ENCODE measurements at places on chromosomes 6 and 20.

GRCh38 chr6:39887692-39888450, 46.4 kb downstream of the MOCS1 start:
- no peak for DNase-seq

GRCh38 chr6:94190030-94190429, 770.7 kb upstream of the EPHA7 start:
- no peak for DNase-seq

- DNase-seq: no peak
These were observed 279.2 kb upstream of the EXOC2 start for GRCh38 chr6:971981-972640.

DNA sequence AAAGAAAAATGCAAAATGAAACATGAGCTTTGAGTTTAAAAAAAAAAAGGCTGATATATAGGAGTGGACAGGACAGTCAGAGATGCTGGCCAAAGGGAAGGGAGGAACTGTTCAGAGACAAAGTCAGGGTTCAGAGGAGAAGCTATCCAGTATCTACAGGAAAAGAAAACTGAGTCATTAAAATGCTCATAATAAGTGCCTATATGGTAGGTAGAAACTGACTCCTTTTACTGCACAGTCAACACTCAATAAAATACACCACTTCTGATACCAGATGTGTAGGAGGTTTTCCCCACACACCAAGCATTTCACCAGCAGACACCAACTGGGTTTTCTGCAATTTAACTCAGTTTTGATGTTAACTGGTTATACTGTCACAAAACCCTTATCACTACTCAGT, 32.9 kb downstream of the FRK start:
- no peak for DNase-seq

DNA sequence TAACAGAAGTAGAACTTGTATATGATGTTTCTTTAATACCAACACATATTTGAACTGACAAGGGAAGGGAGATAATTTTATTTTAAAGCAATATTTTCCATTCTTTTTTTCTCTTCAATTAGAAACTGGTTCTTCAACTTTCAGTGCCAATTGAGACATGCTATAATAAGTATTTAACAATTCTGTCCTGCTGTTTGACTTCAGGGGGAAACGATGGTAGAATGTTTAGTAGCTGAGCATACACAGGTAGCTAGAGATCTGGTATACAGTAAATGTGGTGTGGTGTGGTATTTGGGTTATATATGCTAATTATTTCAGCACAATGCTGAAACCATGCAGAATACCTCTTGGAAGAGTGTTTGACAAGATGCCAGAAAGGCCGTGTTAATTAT, 156.9 kb downstream of the ARID1B start:
- no peak for DNase-seq

- DNase-seq: peak; percentile 80
These were observed 50.5 kb downstream of the EBF4 start for GRCh38 chr20:2742934-2743559.

- no peak for DNase-seq
These were observed 28.3 kb upstream of the CSNK2A1 start for GRCh38 chr20:571754-572441.

DNA sequence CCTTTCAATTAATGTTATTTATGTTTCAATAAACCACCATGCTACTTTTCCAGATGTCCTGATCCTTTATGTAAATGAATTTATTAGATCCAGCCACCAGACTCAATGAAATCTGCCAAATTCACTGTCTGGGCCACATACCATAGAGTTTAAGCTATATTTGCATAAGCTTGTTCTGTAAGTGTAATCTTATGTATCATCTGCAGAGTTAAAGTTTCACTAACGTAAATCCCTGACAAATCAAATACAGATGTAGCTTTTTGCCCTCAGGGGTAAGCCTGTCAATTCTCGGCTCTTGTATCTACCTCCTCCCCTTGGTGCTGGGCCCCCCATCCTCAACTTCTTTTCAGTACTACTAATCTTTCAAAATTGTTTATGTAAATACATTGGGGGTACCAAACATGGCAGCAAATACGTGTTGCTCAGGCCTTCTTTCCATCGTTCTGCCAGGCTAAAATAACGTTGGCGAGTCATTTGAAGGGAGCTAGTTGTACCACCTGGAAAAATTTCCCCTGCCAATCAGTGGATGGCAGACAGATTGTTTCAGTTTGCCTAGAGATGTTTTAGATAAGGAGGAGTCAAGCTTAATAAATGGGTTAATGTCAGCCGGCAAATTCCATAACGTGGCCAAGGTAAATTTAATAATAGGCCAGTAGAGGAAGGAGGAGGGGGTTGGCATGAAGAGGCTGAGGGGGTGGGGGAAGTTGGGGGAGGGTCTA, 79.6 kb downstream of the RPS12 start:
- no peak for DNase-seq

DNA sequence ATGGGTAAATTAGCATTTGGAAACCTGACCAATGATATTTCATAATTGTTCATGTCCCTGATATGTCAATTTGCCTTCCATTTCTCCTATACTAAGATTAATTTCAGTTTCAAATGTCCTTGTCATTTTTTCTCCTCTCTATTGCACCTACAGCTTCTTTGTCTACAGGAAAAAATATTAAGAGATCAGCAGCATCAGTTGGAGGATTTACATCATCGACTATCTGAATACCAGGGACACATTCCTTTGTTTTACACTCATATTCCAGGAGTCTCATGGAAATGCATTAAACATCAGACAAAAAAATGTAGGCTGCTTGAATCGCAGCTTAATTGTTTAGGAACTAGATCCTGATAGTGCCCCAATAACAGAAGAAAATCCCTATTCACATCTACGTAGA, 188.2 kb downstream of the PRKN start:
- DNase-seq: no peak

GRCh38 chr6:147043994-147044477, 160.2 kb upstream of the STXBP5 start:
- no peak for DNase-seq

DNA sequence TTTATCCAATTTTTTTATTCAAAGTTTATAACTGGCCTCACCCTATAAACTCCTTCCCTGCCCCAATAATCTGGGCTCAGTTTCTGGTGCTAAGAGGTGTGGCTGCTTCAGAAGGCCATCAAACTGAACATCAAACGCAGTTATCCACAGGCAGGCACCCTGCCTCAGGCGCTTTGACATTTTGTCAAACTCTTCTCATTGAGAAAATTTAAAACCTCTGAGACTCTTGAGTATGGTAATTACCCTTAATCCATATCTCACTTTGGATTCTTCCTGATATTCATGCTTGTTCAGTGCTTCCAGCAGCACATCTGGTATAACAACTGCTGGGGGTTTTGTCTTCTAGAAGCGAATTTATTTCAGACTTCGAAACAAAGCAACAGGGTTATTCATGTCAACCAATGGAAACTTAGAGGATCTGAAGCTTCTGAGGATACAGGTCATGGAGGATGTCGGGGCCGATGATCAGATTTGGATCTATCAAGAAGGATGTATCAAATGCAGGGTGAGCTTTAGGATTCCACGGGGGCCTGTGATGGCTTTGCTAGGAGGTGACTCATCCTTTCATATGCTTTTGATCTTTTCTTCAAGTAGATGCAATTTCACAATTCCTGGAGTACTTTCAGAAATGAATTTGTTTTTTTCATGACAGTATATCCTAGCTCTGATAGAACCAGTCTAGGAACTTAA, 68.2 kb downstream of the RTN4IP1 start:
- no peak for DNase-seq

- DNase-seq: no peak
These were observed 570 bp upstream of the PLCB4 start for GRCh38 chr20:9068233-9068801.

DNA sequence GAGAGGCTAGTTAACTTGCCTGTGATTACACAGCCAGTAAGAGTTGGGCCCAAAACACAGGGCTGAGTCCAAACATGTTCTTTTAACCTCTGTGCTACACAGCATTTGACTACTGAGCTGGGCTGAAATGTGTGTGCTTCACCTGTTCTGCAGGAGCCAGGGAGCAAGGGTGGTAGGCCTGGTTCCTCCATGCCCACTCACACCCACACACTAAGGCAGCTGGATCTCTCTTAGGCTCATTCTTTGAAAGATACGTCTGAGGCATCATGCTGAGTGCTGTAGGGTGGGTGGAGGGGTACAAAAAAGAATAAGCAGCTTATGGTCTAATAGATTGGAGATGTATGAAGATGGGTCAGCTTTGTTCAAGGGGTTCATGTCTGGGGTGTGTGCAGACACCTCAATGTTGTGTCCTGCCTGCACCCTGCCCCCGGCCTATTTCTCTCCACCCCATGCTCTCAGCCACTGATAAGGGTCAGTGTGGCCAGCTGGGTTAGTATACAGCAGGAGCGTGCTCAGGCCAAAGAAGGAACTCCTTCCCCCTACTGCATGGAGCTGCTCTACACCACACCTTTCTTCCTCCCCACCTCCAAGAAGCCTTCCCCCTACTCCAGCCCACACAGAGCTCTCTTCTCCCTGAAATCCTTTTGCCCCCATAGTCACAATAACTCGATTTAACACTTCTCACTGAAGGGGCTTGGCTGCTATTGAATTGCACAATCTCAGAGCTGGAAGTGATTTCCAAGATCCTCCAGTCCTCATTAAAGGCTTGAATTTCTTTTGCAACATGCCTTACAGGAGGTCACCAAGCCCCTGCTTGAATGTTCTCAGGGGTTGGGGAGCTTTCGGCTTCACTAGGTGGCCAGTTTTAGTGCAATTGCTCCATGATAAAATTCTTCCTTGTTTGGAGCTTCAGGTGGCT, 3.4 kb downstream of the PPP2R5D start:
- DNase-seq: no peak

- no peak for DNase-seq
These were observed 80.2 kb upstream of the SLC2A12 start for GRCh38 chr6:134132494-134133141.

GRCh38 chr6:84514089-84514971, 250.1 kb downstream of the TBX18 start:
- no peak for DNase-seq

- DNase-seq: no peak
These were observed 1.3 kb downstream of the SULF2 start for GRCh38 chr20:47783828-47784598.

DNA sequence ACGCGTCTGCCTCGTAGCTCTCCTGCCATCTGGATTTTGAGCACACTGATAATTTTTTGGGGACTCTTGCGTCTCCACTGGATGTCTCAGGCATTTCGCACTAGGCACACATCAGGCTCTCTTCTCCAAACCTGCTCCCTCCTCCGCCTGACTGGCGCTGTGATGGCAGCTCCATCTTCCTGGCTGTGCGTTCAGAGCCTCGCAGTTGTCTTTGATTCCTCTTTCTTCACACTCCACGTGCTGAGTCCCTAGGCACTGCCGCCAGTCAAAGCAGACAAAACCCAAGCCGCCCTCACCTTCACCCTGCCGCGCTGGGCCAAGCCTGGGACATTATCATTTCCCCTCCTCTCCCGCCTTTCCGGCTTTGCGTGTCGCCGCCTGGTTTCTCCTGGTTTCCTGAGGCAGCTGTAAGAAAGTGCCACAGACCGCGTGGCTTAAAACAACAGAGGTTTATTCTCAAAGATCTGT, 778 bp downstream of the PSMG4 start:
- DNase-seq: peak; percentile 55

DNA sequence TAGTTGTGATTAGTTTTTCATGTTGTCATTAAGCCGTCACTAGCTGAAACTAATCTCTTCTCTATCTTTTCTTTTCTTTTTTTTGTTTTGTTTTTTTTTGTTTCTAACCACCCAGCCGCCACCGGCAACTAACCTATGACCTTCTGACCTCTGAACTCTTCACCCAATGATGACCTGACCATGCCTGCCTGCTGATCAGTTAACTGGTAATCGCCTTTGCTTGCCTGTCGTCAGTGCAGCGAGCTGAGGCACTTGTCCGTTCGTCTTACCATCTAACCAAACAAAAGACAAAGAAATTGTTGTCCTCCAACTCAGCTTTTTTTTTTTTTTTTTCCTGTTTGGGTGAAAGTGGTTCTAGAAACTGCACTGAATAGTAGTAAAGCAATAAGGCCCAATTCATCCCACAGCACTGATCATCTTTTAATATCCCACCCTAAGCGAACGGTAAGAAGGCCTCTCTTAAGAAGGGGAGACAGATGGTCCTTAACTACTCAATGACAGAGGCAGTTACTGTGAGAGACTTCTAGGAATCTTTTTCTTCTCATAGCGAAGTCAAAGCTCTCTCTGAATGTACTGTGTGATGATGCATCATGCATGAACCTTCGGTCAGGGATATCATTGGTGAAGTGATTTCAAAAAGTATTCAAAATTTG, 156.2 kb downstream of the QKI start:
- no peak for DNase-seq

DNA sequence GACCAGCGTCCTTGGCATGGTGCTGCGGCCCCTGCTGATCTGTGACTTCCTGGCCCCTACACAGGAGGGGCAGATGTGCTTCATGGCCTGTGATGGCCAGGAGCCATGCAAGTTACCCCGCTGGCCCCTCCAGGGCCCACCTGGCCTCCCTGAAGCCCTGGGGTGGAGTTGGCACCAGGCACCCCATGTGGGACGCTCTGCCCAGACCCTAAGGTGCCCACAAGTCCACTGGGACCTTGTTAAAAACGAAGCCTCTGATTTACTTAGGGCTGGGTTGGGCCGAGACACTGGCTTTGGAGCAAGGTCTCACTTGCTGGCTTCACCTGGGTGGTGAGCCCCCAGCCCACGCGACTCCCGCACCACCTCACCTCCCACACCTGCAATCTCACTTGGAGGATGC, 139.0 kb downstream of the PHACTR3 start:
- no peak for DNase-seq

GRCh38 chr20:53949319-53949839, 121.0 kb downstream of the BCAS1 start:
- DNase-seq: peak; percentile 43

GRCh38 chr6:127924440-127924839, 23.6 kb upstream of the THEMIS start:
- DNase-seq: no peak

Data from GM13977 (cell line).